ENCODE measurements at places on chromosomes 7 and 10. TPM values are rescaled to one million over a fixed set of nuclear protein-coding genes. Genes with fewer than 3 reads are reported as not detected.

SLC35G1 gene
- polyA plus RNA-seq: 8.1 TPM

MYO1G gene
- polyA plus RNA-seq: 0.44 TPM

LIMK1 gene
- polyA plus RNA-seq: 25.6 TPM

DUS4L gene
- 17.6 TPM for polyA plus RNA-seq

MBL2 gene
- not detected for polyA plus RNA-seq

SPDYE16 gene
- 2.3 TPM for polyA plus RNA-seq

GIMAP4 gene
- polyA plus RNA-seq: 19.1 TPM

CPEB3 gene
- polyA plus RNA-seq: 3.7 TPM

NPC1L1 gene
- polyA plus RNA-seq: 2.5 TPM

SLC16A9 gene
- polyA plus RNA-seq: 61.9 TPM

WNT8B gene
- polyA plus RNA-seq: 0.64 TPM

CTAGE4 gene
- polyA plus RNA-seq: 5.8 TPM

DENND2A gene
- 40.3 TPM for polyA plus RNA-seq

ZNF488 gene
- 5.4 TPM for polyA plus RNA-seq

MYL7 gene
- polyA plus RNA-seq: 0.38 TPM

IDI2 gene
- 0.08 TPM for polyA plus RNA-seq

SLC29A4 gene
- 19.9 TPM for polyA plus RNA-seq
